Lung microvascular endothelial cell (primary cell): ENCODE measurements at places on chromosomes 12 and 14. TPM values are rescaled to one million over a fixed set of nuclear protein-coding genes. Genes with fewer than 3 reads are reported as not detected.

DNA sequence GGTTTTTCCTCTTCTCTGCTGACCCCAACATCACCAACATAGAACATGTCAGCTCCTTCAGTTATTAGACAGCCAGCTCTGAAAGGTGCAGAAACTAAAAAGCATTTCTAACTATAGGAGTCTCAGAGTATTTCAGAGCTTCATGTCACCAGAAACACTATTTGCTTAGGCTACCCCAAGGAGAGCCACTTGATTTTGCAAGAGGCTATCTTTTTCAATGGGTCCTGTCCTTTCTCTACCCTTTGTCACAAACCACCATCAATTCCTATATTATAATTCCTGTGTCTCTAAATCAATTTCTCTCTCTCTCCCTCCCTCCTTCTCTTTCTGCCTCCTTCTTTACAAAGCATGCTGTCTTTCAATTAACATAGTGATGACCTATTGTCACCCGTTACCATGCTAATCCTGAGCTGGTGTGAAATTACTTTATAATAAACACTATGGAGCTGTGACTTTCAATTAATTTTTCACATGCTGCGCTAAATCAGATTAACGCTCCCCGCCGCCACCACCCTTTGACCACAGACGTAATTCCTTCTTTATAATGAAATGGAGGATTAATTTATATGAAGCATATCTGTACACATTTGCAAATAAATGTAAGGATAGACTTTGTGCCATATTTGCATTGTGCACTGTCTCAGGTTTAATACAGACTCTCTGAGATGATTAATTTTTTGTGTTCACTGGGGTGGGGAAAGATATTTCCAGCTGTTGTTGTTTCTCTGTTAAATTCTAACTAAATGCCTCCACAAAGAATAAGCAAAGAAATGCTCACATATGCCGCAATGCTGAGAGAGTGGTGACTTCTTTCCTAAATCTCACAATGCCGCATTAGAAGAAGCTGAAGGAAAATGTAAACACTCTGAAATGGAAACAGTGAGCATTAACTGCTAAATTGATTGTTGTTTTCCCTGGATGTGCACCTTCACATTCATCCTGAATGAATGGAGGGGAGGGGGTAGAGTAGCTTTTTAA lies 418.6 kb downstream of the PDZRN4 start:
- no peak for DNase-seq

The C3AR1 gene
- 0.22 TPM in 1 of 2 replicates, not detected in the other for total RNA-seq

The KRT74 gene
- not detected in 2 replicates for total RNA-seq

The NANOG gene
- not detected in 2 replicates for total RNA-seq
